ENCODE measurements at places on chromosomes 3 and 15. TPM values are rescaled to one million over a fixed set of nuclear protein-coding genes. Genes with fewer than 3 reads are reported as not detected.

Gene SERPINI2
- not detected for total RNA-seq

- peaks cover 81% of the 10 kb centered on the region for H3K4me1 ChIP-seq
- H3K27me3 ChIP-seq: no peaks in the 10 kb centered on the region
- peaks cover 84% of the 10 kb centered on the region for H3K36me3 ChIP-seq
- peak overlapping the region; percentile 89 for H3K4me3 ChIP-seq
- no peak for DNase-seq
Observed at GRCh38 chr3:99871231-99872045, 53.8 kb downstream of the CMSS1 start.

DNA sequence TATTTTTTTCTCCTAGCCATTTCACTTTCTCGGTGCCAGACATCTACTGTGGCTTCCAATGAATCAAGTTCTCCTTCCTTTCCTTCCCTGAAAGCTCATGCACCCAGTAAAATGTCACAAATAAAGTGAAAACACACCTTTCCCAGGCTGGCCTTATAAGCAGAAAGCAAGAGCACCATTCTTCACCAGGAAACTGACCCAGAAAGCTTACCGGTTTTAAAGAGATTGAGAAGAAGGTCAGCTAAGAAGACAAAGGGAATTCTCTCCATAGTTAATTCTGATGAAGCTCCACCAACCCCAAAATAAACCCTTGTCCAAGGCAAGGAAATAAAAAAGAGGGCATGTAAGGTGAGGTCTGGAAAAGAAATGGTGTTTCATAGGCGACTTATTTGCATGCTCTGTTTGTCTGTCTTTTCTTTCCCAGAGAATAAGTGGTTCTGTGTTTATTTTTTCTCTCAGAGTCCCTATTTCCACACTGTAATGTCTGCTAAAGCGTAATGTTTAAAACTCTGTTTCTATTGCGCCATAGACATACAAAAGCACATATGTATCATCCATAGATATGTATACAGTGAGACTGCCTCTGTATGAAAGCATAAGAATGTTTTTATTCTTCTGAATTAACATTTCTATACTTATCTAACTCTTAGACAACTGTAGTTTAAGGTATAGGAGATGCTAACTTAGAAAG lies 2.8 kb downstream of the LSAMP start:
- no peaks in the 10 kb centered on the region for H3K27me3 ChIP-seq
- H3K4me1 ChIP-seq: no peaks in the 10 kb centered on the region
- no peak overlapping the region for H3K4me3 ChIP-seq

DNA sequence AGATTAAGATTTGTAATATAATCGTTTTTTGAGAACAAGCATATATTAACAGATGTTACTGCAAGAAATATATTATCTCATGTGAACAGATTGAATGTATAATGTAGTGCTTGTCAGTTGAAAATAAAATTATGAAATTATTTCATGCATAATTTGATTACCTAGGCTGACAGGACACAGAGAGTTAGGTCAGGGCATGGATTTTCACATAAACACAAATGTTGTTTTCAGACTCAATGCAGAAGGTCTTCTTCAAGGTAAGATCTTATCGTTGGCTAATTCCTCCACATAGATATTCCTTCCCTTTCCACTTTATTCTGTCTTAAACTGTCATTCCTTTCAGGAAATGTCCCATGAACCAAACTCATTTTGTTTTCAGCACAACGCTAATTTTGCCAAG lies 20.1 kb upstream of the TM4SF1 start:
- no peak overlapping the region for H3K27ac ChIP-seq
- H3K4me1 ChIP-seq: peaks cover 62% of the 10 kb centered on the region
- no peak for DNase-seq
- H3K27me3 ChIP-seq: no peaks in the 10 kb centered on the region

- H3K4me3 ChIP-seq: no peak overlapping the region
- no peaks in the 10 kb centered on the region for H3K4me1 ChIP-seq
- H3K36me3 ChIP-seq: peaks cover 6% of the 10 kb centered on the region
- no peak overlapping the region for H3K27ac ChIP-seq
Observed at GRCh38 chr15:27422997-27423396, 452.0 kb downstream of the GABRG3 start.

DNA sequence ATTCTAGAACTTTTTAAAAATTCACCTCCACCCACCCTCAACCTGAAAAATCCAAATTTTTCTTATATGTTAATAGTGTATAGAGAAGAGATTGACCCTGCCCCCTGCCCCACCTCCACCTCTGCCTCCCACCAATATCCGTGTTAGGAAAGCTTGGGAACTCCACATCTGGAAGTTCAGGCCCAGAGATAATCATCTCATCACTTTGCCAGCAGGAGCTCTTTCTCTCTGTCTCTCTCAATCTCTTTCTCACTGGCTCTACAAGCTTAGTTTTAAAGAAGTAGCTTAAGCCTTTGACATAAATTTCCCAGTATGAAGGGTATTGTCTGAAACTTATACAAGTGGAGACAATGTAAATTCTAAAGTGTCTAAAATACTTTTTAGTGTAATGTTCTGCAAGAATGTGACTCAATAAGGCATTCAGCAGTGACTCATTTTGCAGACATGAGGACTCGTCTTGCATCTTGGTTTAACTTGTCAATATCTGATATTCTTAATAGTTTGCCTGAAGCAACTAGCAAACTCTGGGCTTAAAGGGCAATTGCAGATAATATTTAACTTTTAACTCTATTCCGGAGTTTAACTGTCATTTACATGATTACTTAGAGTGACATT lies 299.8 kb upstream of the EPHA3 start:
- no peaks in the 10 kb centered on the region for H3K36me3 ChIP-seq
- peak overlapping the region; percentile 53 for H3K4me3 ChIP-seq
- DNase-seq: no peak
- H3K27me3 ChIP-seq: no peaks in the 10 kb centered on the region
- H3K4me1 ChIP-seq: peaks cover 20% of the 10 kb centered on the region
